ENCODE measurements at places on chromosomes 12 and 14.

GRCh38 chr14:93092606-93093556 lies 22.8 kb downstream of the ITPK1 start:
- DNase-seq: no peak

- no peak for DNase-seq
Observed at GRCh38 chr14:70113211-70113610, 75.5 kb downstream of the SLC8A3 start.

GRCh38 chr12:49872381-49872780 lies 29.5 kb upstream of the BCDIN3D start:
- no peak for DNase-seq

DNA sequence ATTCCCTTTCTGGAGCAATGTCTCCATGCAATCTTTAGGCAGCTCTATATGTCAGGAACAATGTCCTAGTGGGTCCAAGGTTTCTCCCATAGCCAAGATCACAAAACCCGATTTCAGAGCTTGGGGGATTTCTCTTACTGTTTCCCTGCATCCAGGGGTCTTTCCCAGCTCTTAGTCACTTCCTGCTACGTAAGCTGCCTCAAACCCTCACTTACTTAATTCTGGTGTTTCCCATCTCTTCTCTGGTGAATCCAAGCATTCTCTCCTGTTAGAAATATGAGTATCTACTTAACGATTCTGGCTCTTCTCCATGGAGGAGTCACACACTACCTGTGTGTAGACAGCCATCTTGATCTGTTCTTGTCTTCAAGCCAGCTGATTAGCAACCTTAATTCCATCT lies 80.0 kb downstream of the IFNG-AS1 start:
- no peak for DNase-seq

GRCh38 chr12:72406111-72406510 lies 133.9 kb downstream of the TRHDE start:
- DNase-seq: no peak

DNA sequence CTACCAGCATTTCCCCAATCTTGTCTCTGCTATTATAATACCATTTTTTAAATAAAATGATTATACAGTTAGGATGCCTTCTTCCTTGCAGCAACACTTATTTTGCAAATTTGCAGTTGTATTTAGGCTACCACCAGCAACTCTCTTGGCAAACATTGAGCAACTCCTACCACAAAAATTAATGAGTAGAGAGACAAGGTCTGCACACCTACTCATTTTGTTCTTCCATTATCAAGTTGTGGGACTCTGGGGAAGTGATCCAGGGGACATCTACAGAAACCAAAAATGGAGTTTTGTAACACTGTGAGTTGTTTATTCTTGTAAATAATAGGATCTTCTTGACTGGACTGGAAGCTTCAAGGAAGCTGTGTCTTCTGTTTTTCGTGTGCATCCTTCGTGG lies 38.6 kb downstream of the DGLUCY start:
- no peak for DNase-seq

DNA sequence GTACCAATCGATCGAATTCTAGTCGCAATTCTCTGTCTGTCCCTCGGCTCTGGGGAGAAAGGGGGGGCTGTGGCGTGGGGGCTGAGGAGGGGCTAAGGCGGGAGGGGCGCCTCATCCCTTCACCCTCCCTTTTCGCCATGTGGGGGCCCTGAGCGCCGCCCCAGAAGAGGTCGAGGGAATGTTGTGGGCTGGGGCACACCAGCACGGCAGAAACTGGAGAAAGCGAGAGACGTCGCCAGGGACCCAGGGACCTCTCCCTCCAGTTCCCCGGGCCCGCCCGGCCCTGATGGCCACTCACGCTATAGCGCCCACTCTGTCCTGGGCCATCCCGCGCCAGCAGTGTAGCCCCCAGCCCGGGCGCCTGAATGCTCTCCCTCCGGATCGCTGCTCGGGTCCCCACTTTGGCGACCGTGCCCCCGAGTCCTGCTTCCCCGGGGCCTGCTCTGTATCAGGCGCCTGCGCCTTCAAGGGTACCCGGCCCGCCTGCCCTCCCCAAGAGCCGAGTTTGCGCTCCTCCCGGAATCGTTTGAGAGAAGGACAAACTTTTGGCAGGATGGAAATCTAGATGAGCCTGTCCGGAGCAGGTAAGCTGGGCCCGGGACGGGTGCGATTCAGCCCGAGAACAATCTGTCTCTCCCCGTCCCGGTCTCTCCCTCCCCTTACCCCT lies 62.6 kb downstream of the SMUG1 start:
- no peak for DNase-seq

DNA sequence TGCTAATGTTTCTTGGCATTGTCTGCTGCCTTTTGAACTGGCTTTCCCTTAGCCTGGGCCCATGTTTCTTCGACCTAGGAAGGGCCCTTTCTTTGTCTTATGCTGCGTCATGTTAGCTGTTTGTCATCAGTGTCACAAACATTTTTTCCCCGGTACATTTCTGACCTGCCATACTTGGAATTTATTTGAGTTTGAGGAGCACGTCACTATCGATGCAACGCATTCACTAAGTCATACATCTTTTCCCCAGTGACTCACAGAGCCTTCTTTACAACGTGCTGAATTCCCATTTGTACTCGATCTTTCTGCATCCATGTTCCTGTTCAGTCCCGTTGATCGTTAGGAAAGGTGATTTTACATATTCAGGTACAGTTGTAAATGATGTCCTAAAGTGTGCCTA lies 56.2 kb upstream of the MMP17 start:
- DNase-seq: no peak

- no peak for DNase-seq
Observed at GRCh38 chr14:59245809-59246295, 57.4 kb downstream of the DAAM1 start.

DNA sequence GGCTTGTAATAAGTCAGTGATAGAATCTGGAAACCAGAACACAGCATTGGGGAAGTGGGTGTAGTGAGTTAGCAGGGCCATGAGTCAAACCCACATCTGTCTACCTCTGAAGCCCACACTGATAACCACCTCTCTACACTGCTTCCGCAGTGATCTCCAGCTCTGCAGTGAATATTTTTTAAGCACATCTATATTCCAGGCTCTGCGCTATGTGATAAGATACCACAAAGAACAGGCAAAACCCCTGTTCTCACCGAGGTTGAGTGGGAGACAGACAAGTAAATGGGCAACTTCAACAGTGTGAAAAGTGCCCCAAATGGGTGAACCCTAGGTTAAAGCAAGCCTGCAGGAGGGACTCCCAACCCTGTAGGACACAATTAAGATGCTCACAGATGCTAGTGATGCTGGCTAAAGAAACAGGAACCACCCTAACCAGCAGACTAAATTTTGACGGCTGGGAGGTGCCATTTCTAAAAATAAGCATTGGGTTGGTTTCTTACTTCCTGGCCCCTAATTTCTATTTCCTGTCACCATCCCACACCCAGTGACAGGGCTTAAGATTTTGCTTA lies 375.0 kb downstream of the DPF3 start:
- DNase-seq: peak; percentile 54

DNA sequence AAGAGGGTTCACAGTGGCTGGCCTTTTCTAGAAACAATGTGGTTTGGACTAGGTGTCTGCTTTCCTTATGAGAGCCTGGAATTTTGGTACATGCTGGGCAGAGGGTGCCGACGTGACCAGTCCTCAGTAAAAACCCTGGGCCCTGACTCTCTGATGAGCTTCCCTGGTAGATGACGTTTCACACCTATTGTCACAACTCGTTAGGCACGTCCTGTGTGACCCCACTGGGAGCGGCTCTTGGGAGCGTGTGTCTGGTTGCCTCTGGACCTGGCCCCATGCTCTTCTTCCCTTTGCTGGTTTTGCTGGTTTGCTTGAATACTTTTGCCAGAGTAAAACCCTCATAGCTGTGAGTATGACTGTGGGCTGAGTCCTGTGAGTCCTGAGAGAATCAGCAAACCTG lies 136.9 kb downstream of the RIMBP2 start:
- no peak for DNase-seq

DNA sequence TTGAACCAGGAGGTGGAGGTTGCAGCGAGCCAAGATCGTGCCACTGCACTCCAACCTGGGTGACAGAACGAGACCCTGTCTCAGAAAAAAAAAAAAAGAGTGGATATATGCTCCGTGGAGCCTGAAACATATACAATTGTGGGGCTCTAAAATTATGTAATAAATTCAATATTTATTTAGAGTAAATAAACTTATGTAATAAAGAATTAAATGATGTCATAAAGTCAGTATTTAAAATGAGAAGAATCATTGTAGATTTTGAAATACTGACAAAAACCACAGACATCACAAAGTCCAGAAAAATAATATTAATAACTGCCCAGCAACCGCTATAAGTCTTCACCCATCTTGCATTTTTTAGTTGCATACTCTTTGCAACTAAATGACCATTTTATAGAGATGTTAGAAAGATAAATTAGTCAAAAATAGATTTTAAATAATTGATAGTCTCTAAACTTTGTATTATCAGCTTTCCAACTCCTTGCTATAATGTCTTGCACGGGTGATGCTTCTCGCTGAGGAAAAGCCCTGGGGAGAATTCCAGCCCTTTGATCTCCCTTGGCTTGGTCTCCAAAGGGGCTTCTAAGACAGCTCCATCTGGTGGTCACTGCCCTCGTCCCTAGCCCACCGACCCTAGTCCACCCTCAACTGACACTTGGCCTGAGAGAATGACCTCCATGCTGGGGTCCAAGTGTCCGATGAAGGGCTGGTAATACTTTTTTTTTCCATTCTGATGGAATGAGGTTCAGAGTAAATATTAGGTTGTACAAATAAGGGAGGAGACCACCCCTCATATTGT lies 7.9 kb upstream of the TMBIM6 start:
- no peak for DNase-seq

- no peak for DNase-seq
Observed at GRCh38 chr12:88924162-88924561, 343.9 kb upstream of the KITLG start.

DNA sequence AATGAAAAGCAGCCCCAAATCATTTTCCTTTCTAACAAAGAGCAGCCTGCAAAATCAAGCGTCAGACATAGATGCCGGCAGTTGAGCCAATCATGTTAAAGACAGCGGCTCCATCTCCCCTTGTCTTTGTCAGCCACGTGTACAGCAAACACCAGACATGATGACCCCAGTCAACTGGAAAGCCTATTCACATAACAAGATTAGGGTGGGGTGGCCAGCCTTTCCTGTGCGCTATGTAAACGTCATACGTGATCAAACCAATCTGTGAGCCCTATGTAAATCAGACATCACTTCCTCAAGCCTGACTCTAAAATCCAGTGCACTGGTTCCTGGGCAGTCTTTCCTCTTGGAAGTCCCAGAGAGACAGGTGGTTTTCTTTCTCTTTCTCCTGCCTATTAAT lies 9.9 kb upstream of the FICD start:
- no peak for DNase-seq

DNA sequence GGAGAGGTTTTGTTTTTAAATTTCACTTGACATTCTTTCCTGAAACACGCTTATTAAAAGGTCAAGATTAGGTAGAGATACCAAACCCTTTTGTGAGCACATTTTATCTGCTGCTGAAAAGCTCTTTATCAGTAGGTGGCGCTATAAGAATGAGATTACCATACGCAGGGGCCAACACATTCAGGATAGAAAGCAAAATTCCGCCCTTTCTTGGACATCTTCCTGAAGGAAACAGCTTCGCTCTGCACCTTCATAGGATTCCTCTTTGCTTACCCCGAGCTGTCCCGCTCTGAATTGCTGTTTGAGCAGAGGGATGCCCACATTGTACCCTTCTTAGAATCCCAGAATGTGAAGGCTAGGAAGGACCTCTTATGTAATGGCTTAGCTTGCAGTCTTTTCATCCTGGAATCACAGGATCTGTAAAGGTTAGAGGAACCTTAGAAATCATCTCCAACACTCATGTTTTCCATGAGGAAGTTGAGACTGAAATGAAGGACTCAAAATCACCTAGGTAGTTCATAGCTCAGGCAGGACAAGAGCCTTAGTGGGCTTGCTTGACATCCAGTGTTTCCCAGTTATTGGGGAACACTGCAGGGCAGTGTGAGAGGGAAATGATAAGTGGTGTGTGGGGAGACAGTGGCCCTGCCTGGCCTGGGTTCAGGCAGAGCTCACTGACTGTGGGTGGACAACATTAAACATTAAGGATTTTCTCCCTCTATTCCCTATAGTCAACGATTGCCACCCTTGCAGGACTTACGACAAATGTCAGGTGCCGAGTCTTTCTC lies 38.7 kb upstream of the CRY1 start:
- DNase-seq: peak; percentile 16

GRCh38 chr12:21697904-21698630 lies 40.4 kb upstream of the LDHB start:
- DNase-seq: no peak

DNA sequence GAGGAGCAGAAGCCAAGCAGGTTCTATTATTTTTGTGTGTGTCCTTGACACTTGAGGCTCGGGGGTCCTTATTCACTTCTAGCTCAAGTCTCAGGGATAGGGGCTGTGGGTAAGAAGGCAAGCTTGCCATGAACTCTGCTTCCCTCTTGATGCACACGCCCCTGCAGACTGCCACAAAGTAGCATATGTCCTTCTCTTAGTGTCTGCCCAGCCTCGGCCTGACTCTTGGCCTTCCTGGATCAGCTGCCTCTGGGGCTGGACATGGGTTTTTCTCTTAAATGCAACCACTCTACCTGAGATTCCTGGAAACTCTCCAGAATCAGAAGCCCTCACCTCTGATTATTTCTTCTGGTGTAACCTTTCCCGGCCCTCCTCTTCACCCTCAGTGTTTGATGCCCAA lies 28.2 kb upstream of the PEX5 start:
- no peak for DNase-seq

- DNase-seq: no peak
Observed at GRCh38 chr12:32765906-32766305, 10.2 kb upstream of the YARS2 start.

DNA sequence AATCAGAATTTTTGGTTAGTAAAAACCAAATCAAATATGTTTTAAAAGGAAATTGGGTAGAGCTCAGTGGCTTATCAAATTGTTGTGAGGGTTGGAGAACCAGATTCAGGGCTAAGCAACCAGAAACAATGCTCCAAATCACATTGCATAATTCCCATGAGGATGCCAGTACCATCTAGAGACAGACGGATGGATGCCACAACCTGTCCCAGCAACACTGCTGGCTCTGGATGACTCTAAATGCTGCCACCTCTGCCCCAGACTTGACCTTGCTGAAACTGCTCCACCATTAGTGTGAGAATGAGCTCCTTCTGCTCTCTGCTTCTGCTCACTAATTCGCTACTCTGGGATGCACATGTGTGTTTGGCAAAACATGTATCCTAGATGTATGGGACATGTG lies 43.9 kb downstream of the FRS2 start:
- no peak for DNase-seq

DNA sequence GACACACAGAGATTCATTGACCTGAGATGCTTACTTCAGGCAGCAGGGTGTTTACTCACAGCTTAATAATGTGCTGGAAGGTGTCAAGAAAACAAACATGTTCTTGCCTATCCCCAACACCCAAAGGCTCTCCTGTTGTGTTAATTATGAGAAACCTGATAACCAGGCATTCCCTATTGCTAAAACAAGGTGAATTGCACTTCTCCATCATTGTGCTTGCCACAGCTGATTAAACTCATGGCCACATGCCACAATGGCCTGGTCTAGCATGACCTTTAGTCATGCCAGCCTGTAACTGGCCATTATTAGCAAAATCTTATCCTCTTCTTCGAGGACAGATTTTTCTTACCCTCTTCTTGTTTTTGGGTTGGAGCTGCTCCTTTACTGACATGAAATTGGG lies 21.4 kb downstream of the SMOC1 start:
- no peak for DNase-seq

- DNase-seq: no peak
Observed at GRCh38 chr12:52871291-52872039, 22.7 kb upstream of the KRT78 start.

Data from CD4-positive, alpha-beta T cell treated with Interleukin-6 for 4 hours (primary cell).